ENCODE measurements at places on chromosomes 11 and 22.

DNA sequence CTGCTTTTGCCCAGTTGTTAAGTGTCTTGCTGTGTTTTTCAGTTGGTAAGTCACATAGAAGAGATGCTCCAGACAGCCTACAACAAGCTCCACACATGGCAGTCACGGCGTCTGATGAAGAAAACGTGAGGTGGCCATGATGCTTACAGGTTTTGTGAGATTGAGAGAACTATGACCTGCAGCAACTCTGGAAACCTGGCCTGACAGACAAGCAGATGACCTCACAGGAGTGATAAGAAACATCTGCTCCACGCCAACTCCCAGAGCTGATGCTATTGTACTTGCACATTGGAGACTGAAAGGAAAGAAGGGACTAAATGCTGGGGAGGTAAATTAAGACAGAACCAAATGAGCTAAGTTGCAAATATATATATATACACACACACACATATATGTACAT, 28.6 kb upstream of the LDHA start:
- no peak for DNase-seq

GRCh38 chr22:39697790-39698430, 127.4 kb downstream of the CACNA1I start:
- no peak for DNase-seq

DNA sequence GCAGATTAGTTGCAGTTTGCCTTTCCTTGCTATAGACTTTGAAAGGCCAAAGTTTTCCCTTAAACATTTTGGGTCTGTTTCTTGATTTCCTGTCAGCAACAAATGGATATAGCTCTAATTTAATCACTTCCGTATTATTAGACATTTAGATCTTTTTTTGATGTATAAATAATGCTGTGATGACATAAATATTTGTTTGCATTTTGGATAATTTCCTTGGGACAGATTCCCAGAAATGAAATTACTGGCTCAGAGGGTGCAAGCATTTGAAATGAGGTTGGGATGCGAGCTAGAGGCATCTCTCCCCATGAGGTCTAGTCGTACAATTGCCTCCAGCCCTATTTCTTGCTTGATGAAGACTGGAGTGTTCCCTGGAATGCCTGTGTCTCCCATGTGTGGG, 94.2 kb downstream of the TBC1D22A start:
- DNase-seq = no peak

- no peak for DNase-seq
These were observed 8.2 kb downstream of the AP1B1 start for GRCh38 chr22:29380032-29380781.

GRCh38 chr22:44592126-44592823, 94.2 kb upstream of the RTL6 start:
- DNase-seq = no peak

Measured in putamen (tissue), 1 donor.